ENCODE measurements at places on chromosomes 7 and 10. TPM values are rescaled to one million over a fixed set of nuclear protein-coding genes. Genes with fewer than 3 reads are reported as not detected.

- no peak for DNase-seq
Measured at GRCh38 chr10:92091965-92092364, 168.4 kb downstream of the BTAF1 start.

DNA sequence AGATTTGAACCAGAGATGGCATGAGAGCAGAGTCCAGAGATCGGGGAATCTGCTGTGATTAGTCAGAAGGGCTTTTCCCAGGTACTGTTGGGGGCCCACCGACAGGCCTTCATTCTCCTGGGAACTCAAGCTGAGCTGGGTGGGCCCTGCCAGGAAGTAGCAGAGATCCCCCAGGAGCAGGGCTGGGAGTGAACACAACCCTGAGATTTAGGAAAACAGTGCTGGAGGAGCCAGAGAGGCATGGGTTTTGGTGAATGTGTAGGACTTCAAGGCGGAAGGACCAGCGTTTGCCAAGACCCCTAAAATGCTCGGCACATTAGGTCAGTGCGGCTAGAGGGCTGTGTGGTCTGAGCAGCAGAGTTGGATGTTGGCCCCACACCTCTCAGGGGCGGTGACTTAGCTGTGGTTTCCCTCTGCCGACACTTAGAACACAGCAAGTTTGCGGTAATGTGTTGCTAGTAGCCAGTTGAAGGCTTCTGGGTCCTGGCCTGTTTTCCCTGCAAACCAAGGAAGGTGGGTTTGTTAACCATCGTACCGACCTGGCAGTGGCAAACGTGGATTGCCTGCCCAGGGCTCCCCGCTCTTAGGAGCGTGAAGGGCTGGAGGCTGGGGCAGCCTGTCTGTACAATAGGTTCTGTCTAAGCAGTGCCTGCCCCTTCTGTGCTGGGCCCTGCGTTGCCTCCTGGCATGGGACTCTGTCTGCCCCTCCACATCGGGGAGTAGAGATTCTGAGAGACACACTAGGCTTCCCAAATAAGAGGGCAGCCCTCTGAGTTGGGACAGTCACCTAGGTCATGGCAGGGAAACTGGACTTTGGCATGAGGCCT is 14.0 kb downstream of the NACAD start:
- DNase-seq, result no peak

GRCh38 chr10:85926986-85927385 is 439.6 kb downstream of the GRID1 start:
- no peak for DNase-seq

GRCh38 chr7:3544202-3544601 is 243.2 kb downstream of the SDK1 start:
- DNase-seq, result no peak

GRCh38 chr10:124075231-124075955 is 18.0 kb downstream of the CHST15 start:
- no peak for DNase-seq

DNA sequence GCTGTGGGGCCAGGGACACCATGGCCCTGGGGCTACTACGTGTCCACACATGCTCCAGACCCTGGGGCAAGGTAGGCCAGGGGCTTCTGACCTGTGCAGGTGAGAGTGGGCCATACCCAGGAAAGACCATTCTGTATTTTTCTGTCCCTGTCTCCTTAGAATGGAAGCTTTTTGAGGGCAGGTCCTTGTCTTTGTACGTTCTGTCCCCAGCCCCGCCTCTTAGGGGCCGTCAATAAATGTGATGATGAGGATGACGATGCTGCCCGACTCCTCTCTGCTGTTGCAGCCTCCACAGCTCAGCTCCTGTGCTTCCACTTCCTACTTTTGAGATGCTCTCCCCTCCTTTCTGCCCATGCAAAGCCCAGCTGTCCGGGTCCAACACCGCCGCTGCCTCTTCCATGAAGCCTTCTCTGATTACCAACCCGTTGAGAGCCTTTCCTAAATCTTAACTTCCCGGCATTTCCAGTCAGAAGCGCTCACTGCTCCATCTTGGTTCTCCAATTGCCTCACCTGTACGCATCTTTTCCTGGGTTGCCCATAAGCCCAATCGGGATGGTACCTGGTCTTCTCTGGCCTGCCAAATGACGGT is 4.3 kb downstream of the VPS37D start:
- DNase-seq, result no peak

GRCh38 chr7:138324941-138325340 is 135.1 kb upstream of the TRIM24 start:
- DNase-seq, result no peak

GRCh38 chr7:133560900-133561299 is 308.0 kb downstream of the EXOC4 start:
- DNase-seq, result no peak

DNA sequence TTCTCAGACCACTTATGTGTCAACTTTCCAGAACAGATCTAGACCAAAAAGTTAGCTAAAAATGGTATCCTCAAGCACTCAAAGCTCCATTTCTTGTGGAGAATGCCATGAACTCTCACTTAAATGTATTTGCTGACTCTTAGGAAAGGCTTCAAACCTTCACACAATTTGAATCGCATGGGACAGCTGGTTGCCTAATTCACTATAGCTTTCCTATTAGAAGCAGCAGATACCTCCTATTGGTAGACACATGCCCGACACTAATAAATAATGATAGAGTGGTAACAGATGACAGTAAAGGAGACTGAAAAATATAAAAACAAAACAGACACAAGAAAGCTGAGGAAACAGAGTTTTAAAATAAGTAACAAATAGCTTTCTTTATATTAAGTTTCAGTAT is 818.5 kb downstream of the XPNPEP1 start:
- no peak for DNase-seq

DNA sequence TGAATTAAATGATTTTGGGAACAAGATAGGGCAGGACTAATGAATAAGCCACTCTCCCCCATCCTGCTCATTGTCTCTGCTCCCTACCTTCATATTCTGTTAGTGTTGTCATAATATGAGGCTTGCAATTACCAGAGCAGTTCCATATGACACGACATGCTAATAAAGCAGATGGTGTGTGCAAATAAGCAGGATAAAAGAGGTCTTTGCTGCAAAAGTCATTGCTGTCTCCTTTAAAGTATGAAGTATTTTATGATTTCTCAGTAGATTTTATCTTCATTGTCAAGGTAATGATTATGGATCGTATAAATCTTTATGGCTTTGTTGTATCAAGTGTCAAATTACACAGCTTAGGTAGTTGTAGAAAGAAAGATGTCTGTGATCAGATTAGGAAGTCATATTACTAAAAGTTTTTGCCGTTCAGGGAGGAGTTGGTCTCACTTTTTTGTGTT is 114.8 kb downstream of the SDK1 start:
- DNase-seq, result no peak

DNA sequence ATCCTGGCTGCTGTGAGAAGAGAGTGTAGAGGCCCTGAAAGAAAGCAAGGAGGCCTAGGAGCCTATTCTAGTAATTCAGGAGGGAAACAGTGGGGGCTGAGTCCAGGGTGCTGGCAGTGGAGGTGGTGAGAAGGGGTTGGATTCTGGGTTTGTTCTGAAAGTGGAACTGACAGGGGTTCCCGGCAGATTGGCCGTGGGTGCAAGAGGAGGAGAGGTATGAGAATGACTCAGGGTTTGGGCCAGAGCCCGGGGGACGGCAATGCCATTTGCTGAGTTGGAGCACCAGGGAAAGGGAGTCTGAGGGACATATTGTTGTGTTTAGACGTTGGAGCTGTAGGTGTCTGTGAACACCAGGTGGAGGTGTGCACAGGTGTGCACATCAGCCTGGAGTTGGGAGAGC is 38.5 kb downstream of the NPTX2 start:
- DNase-seq, result no peak

DNA sequence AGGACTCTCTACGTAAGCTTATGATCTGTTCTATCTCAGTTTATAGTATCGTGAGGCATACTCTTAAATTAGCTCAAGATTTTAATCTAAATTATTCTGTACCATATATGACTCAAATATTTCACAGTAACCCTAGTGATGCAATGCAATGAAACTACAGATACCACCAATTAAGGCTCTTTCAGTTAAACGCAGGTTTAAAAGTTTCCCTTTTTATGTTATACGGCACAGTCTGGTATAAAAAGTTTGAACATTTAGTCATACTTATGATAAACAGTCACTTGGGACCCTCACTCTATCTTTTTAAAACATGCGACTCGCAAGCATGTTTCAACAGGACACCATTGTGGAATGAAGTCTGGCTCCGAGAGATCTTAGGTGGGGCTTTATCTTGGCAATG is 107.2 kb downstream of the CDK6 start:
- no peak for DNase-seq

DNA sequence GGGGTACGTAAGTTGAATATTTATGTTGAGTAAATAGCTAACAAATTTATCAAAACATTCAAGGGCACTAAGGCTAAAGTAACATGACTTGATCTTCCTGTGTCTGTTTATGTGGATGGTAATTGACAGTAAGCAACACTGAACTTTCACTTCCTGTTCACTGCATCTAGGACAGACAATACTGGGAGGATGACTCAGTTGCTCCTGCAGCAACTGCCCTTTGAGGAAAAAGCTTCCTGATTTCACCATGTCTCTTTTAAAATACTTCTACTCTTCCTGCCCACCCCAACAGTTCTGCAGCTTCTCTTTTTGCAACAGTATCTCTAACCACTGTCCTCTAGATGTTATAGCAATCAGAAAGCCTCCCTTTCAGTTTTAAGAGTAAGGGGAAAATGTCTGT is 76.6 kb upstream of the HGF start:
- DNase-seq, result no peak

DNA sequence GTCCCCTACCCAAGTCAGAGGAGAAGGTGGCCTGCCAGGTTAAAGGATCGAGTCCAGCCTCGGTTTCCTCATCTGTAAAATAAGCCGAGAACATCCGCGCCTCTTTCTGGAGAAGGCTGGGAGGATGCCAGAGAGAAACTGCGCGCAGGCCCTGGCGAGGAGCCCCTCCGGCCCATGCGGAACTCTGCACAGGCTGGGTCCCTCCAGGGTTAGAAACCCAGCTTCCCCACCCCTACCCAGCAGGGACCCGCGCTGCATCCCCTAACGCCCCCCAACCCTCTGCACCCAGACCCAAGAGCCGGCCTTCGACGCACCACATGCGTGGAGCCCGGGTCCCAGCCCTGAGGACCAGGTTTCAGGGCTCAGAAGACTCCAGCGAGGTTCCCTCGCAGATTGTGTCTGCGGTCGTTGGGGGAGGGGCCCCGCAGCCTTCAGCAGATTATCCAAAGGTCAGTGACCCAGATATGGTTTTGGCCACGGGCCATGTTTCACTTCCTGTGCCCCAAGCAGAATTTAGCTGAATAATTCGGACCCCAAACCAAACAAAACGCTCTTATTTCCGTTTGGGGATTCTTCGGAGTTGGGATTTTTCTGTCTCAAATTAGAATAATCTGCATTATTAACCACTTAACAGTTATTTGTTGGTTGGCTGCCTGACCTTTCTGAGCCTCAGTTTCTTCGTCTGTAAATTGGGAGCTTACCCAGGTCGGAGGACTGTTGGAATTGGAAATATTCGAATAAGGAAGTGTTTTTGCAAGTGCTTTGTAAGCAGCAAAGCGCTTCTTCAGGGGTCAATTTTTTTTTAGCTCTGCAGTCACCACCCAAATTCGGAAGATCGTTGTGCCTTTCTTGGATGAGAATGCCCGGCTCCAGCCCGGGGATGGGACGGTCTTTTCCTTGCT is 167.7 kb downstream of the UBE2H start:
- no peak for DNase-seq

ABCA13 gene
- 2.2 TPM for polyA plus RNA-seq

ZNF488 gene
- 2.2 TPM for polyA plus RNA-seq

TMEM139 gene
- 8.4 TPM for polyA plus RNA-seq

JCAD gene
- polyA plus RNA-seq, result 48.2 TPM

SPDYE2 gene
- 6.1 TPM for polyA plus RNA-seq

VWA2 gene
- polyA plus RNA-seq, result 24.8 TPM
